Daoy (cell line): ENCODE measurements at places on chromosomes 3 and 15. TPM values are rescaled to one million over a fixed set of nuclear protein-coding genes. Genes with fewer than 3 reads are reported as not detected.

DNA sequence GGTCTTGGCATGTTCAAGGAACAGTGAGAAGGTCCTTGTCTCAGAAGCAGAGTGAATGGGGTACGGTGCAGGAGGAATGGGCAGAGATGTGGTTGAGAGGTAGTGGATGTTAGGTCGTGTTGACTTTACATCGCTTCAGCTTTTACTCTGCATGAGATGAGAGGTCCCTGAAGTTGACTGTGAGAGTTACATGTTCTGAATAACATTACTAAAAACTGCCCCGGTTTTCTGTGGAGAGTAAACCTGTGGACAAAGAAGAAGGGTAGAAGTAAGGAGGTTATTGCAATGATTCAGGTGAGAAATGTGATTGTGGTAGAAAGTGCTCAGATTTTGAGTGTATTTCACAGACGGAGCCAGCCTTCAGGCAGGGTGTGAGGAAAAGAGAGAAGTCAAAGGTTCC is 105.6 kb downstream of the ARNT2 start:
- DNase-seq, result no peak

GRCh38 chr3:191166368-191166767 is 32.7 kb upstream of the OSTN start:
- DNase-seq, result no peak

DNA sequence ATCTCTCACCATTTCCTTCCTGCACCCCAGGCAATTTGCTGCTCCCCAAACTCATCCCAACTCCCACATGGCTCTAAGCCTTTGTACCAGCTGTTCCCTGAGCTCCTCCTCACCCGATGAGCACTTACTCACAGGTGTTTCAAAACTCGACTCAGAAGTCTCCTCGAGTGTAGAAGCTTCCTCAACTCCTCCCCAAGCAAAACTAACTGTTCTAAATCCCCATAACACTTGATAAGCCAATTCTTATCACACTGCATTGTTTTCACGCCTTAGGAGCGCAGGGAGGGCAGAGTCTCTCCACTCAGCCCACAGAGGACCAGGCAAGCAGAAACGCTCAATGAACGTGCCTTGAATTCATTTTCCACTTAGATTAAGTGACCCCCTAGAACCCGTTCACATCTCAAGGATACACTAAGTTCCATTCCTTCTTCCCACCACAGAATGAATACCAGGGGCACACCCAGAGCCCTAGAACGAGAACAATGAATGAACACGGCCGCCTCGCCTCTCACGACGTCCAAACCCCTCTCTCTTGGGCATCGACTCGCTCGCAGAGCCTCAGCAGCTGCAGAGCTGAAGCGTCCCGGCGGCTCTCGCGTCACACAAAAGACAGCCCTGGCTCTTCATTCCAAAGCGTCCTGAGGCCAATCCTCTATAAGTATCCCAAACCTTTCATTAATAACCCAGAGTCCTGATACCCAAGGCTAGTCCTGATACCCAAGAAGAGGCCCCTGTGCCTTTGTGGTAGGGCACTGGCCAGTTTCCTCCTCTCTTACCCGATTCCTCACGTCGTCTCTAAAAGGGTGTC is 1.1 kb downstream of the RAF1 start:
- DNase-seq, result peak; percentile 16

SKIL gene
- 34.4 and 39.9 TPM in 2 replicates for total RNA-seq

FGF7 gene
- not detected in 2 replicates for total RNA-seq

ITIH3 gene
- total RNA-seq, result not detected in 2 replicates
